LNCaP clone FGC (cell line): ENCODE measurements at places on chromosomes 2 and 18.

- DNase-seq, result no peak
Observed at GRCh38 chr18:9348079-9348671, 13.6 kb downstream of the TWSG1 start.

DNA sequence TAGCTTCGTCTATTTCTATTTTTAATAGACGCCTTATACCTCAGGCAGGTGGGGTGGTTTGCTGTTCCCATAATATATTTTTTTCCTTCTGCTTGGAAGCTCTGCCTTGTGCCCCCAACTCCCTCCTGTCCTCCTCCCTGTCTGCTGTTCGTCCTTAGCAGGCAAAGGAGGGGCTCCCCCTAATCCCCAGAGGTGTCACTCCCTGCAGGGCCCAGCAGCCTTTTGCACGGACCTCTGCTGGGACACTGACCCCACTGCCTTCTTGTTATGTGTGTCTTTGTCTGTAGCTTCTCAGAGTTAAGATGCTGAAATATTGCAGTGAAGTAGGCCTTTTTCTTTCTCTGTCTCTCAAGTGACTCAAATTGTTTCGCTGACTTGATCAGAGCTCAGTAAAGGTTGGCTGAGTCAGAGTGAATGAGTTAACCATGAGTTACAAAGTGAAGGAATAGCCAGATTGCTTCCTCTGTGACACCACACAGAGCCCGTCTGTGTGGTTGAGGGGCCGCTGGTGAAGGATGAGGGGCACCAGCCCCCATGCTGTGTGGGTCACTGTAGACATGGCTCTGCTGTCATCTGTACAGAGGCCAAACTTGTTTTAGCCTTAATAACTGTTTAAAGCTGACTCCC, 47.7 kb downstream of the PRKCE start:
- no peak for DNase-seq

GRCh38 chr2:47299555-47299954, 103.4 kb upstream of the MSH2 start:
- DNase-seq, result no peak

- DNase-seq, result no peak
Observed at GRCh38 chr2:48284621-48285212, 245.2 kb upstream of the STON1 start.

DNA sequence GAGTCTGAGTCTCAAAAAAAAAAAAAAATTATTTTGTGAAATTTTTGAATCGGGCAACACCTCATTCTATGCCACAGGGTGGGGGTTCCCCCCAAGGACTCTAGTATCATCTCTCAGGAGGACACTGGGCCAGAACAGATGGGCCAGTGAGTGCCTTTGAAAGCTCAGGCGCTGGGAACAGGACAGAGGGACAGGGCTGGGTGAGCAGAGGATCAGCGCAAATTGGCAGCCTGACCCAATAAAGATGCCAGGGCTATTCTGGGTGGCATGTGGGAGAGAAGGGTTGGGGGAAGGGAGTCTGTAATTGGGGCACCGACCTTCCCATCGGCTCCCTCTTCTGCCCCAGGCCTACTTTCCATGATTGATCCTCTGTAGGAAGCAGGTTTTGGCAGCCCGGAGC, 44.0 kb downstream of the KIF3C start:
- DNase-seq, result no peak

DNA sequence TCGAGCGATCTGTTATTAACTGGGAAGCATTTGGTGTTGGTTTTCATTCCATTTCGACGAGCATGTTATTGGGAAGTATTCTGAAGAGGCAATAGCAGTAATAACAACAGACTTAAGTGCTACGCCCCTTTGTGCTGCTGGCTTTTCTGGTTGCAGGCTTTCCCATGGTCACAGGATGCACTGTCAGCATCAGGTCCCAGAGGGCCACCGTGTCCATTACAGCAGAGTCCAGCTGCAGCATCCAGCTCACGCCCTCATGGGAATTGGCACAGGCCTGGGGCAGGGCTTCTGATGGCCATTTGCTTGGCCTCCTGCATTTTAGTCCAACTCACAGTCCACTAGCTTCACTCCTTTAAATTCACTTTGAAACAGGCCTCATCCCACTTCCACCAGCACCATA, 44.4 kb downstream of the BCL2L11 start:
- no peak for DNase-seq

DNA sequence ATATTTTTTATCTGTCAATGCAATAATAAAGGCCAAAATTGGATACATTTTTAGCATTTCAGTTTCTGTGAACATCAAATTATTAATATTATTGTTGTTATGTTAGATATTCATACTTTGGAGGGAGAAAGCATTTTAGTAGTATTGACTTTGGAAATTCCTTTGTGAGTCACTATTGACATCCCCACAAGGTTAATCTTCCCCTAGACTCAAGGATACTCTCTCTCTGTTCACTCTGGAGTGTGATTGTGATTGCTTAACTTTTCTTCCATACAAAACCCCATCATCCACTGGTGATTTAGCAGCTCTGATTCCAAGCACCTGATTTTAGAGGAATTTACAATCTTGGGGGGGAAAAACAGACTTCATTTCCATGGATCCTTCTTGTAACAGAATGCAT, 352.0 kb downstream of the THSD7B start:
- DNase-seq, result no peak

GRCh38 chr2:204260162-204260877, 285.0 kb upstream of the PARD3B start:
- DNase-seq, result peak; percentile 23

GRCh38 chr2:164706522-164706921, 85.2 kb upstream of the GRB14 start:
- no peak for DNase-seq

DNA sequence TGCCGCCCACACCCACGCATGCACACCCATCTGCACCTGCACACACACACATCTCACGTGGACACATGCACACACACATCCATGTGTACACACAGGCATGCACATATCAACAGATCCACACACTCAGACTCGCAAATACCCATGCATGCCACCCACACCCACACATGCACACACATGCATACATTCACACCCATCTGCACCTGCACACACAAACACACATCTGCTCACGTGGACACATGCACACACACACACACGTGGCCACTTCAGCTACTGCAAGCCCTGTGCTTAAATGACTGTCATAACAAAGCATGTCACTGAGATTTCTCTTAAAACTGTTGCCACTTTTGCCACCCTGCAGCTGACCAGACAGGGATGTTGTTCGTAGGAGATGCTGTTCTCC, 186.6 kb downstream of the SNTG2 start:
- no peak for DNase-seq

DNA sequence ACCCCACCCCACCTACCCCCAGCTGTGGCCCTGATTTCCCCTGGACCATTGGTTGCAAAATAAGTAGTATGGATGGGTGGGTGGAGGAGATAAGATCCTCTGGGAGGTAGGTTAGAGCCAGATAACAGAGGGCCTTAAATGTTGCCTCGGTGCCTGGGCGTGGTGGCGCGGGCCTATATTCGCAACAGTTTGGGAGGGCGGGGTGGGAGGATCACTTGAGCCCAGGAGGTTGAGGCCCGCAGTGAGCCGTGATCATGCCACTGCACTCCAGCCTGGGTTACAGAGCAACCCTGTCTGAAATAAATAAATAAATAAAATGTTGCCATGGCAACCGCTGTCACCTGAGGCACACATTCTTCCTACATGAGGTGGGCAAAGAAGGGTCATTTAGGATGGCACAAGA, 103.3 kb upstream of the GATA6 start:
- DNase-seq, result no peak

DNA sequence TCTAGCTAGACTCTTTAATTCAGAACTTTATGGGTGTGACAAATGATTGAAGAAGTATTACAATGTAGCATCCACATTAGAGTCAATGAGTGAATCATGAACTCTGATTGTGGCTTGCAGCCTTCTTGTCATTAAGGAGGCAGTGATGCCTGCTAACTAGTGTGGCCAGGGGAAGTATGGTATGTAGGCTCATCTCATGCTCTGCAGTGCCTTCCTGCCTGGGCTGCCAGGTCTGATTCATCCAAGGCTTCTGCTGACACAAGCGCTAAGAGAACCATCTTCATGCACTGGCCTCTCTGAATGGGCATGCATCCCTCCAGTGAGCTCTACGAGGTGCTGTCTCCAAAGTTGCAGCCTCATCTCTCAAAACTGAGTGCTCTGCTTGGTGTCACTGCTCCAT, 144.3 kb downstream of the MTCL1 start:
- no peak for DNase-seq

GRCh38 chr18:26863921-26864497, 1.5 kb downstream of the AQP4 start:
- DNase-seq, result no peak

DNA sequence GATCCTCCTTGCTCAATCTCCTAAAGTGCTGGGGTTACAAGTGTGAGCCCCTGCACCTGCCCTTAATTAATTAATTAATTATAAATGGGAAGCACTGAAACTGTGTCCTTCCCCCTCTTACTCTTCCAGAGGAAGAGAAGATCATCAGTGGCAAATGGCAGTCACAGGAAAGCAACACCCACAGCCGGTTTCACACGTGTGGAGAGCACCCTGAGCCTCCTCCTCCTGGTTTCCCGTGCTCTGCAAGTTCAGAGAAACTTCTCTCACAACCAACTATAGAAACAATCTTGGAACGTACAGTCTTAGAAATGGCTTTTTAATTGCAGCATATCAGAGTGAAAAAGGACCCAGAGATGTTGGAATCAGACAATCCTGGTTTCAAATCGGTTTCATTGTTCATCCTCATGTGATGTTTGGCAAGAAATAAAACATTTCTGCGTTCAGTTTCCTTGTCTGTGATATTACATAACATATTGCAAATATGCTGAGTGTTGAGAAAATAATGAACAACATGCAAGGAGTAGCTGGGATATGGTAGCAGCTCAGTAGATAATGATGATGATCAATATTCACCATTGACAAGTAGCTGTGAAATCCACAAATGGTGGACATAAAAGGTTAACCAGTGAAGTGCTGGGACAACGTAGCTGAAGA, 141.0 kb upstream of the KCTD1 start:
- DNase-seq, result no peak

GRCh38 chr2:72361521-72361920, 213.9 kb upstream of the CYP26B1 start:
- no peak for DNase-seq

DNA sequence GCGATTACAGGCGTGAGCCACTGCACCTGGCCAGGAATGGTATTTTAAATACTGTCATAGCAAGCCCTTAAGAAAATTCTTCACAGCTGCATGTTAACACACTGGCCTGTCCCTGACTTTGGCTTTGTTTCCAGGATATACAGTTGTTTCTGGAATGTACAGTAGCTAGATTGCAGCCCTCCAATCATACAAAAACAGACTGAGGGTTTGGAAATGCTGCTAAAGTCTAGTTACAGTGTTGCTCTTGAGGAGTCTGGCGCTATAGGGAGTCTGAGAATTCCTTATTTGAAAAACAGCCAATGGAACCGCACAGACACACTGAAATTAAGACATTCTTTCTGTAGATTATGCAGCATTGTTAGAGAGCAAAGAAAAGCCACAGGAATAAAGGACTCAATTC, 37.7 kb downstream of the STON1 start:
- DNase-seq, result no peak

- no peak for DNase-seq
Observed at GRCh38 chr18:58447402-58448095, 181.3 kb downstream of the ALPK2 start.

DNA sequence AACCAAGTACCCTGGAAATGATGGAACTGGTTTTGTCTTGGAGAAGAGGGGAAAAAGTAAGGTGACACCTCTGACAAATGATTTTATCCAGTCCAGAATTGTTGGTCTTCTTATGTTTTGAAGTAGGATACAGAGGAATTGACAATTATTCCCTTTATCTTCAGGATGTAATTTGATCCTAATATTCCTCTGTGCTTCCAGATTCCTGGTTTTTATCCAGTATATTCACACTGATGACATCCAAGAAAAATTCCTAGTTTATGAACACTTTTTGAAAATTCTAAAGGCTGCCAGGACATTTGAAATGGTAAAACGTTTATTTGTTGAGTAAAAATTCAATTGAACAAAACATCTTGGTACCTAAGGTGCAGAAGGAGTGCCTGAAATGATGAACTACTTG, 22.2 kb upstream of the ETAA1 start:
- DNase-seq, result no peak

GRCh38 chr2:111057045-111057444, 63.7 kb upstream of the BCL2L11 start:
- DNase-seq, result no peak

GRCh38 chr2:220434385-220434784, 807.0 kb downstream of the SLC4A3 start:
- DNase-seq, result no peak

GRCh38 chr18:67600181-67601180, 84.0 kb upstream of the DSEL start:
- DNase-seq, result no peak

GRCh38 chr2:78615956-78616355, 409.5 kb upstream of the REG3G start:
- no peak for DNase-seq

DNA sequence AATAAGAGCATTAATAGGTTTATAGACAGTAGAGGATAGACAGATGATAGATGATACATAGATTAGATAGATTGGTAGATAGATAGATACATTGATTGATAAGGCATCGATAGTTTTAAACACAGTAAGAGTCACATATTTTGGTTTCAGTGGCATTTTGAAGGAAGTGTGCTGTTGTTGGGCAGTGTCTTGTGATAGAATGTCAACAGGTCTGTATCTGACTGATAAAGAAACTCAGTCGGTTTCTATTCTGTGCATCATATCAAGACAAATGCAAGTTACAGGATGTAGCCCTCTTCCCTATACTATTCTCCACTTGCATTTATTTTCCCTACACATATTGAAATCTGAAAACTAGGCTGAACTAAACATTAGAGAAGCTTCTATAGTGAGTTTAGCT, 1229.0 kb upstream of the ZEB2 start:
- DNase-seq, result no peak

DNA sequence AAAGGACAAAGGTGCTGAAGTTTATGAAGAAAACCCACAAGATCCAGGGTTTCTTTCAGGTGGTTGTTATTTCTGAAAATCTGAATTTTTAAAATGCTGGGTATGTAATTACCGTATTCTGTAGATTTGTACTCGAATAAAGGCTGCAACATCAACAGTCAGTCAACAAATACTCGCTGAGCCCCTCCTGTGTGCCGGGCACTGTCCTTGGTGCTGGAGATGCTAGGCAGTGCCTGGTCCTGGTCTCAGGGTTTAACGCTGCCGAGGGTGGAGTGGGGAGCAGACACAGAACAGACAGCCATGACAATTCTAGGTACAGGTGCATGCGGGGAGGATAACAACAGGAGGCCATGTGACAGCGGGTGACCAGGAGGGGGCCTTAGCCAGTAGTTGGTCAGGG, 27.2 kb upstream of the PDIA6 start:
- DNase-seq, result no peak

DNA sequence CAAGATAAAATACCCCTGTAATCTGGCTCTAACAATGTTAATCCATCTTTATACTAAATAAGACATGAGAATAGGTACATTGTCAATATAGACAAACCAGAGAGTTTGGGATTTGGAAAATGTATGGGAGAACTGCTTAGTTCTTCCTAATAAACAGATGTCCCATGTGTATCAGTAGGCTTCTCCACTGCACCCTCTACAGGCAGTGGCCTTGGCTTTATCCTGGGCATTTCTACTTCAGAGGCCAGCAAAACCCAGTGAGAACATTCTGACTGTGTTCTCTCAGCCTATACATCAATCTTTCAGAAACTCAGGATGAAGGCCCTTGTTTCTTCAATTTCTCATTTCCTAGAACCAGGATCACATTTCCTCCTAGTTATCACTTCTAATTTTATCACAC, 1167.5 kb upstream of the ACVR2A start:
- DNase-seq, result no peak

GRCh38 chr2:68052717-68053422, 9.9 kb downstream of the C1D start:
- DNase-seq, result no peak
